Cerebellar cortex (tissue), 1 donor: ENCODE measurements at places on chromosomes 6 and 20.

DNA sequence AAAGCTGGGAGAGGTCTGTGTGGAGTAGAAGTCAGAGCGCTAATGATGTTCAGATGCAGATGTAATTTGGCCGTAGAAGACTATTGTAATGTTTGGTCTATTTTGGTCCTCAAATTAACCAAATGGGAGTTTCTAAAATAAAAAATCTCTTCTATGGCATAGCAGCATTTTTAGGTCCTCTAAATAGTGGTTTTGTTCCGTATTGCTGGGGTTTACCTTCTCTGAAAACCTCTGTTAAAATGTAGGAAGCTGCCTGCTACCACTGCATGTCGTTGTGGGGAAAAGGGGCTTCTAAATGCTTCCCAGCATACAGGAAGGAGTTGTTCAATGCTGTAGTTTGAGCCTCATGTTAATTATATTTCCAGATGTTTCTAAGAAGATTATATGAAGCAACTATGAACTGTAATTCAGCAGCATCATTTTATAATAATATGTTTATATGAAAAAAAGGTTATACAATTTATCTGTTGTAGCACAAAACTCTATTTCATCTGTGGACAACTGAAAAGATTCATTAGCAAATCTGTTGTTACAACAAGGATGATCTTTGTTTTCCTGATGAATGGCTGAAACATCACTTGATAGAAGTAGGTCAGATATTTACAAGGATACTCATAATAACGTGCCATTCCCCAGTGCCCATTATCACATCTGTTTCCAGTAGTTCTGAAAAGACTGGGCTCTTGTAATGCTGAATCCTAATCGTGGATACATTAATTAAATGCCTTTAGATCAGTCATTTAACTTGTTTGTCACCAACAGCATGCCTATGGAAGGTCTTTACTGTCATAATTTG, 256.6 kb downstream of the TBC1D7 start:
- no peak for DNase-seq

DNA sequence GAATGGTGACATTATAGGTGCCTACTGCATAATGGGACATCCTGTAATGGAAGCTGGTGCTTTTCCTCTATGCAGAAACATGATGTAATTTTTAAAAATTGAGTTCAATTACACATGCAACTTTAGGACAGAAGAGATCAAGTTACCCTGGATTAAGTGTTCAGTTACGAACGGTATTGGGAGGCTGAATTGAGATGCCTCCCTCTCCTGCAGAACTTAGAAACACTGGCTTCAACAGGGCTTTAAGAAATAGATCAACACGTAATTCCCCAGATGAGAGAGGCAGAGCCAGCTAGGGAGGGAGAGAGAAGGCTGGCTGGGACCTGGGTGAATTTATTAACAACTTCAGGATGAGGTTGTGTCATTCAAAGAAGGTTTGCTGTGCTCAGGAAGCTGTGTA, 232.8 kb downstream of the CDH26 start:
- DNase-seq = no peak

DNA sequence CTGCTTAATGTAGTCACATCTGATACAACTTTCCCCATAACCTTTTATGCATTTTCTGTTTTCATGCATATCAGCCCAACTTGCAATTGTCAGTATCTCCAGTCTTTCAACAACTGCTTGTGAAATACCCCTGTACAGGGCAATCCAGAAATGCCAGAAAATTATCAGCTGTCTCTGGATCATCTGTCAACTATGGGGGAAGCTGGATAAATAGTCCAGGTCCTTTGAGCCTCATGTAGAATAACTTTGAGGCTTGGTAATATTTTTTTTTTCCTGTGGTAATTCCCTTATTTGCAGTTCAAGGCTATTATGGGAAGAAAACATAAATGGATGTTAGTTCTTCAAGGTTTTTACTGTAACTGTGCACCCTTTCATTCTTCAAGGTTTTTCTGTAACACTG, 6.2 kb downstream of the DEFB125 start:
- no peak for DNase-seq

DNA sequence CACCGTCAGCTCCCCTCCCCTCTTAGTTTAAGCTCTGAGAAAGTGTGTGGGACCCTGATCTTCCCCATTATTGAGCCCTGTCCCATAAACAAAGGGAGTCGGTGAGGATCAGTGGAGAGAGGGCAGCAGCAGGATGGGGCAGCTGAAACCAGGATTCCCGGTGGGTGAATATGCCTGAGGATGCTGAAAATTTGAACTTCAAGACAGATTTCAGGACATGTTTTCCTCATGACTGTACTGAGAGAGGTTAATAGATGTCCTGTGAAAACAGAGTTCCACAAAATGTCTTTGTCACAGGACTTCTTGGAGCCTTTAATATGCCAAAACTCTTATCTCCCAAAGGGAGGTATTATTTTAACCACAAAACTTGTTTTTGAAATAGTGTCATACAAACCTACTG, 53.5 kb upstream of the SLC22A16 start:
- no peak for DNase-seq

DNA sequence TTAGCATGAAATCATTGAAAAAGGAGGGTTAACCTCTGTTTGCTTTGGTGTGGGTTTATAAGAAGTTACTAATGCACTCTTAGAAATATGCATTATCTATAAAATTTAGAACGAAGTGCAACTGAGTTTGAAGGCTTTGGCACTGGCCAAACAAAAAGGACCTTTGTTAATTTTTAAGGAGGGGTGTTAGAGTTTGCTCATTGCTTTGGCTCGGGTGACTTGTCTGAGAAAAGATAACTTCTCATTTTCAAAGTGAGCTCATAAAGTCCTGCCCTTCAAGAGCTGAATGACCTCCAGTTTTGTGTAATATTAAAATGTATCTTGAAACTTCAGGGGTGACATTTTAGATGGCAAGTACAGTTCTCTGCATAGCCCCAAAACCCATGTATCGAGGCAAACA, 25.9 kb downstream of the NEDD9 start:
- no peak for DNase-seq

DNA sequence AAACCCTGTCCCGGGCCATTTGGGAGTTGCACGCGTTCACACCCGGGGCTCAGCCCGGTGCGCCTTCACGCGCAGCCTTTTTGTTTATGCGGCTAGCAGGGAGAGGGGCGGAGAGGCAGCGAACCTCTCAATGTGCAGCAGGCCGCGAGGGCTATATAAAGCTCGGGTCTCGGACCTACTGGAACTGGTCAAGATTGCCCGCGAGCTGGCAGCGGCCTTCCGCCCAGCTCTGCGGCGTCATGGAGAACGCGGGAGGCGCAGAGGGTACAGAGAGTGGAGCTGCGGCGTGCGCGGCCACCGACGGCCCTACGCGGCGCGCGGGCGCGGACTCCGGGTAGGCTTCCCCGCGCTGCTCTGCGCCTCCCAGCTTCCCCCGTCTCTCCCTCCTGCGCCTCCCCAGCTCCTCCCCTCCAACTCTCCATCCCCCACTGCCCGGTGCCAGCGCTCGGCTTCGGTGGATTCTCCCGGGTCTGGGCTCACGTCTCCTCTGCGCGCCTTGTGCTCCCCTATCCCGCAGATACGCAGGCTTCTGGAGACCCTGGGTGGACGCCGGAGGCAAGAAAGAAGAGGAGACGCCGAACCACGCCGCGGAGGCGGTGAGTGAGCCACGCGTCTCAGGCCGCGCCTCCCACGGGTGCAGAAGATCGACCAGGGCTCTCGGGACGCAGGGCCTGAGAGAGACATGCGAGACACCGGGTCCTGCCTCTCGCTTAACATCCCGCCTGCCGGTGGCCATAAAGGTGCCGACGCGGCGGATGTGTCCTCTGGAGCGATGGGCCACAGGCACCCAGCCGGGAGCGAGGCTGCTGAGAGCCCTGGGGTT, at the start of gene RIPPLY2:
TSS of gene RIPPLY2 (plus strand) at position 183 of the 823 bp plus-strand sequence. CDS start at position 240, 57 bp downstream.
- peak; percentile 76 for DNase-seq

GRCh38 chr6:8352335-8352965, 82.9 kb downstream of the SLC35B3 start:
- DNase-seq = no peak

DNA sequence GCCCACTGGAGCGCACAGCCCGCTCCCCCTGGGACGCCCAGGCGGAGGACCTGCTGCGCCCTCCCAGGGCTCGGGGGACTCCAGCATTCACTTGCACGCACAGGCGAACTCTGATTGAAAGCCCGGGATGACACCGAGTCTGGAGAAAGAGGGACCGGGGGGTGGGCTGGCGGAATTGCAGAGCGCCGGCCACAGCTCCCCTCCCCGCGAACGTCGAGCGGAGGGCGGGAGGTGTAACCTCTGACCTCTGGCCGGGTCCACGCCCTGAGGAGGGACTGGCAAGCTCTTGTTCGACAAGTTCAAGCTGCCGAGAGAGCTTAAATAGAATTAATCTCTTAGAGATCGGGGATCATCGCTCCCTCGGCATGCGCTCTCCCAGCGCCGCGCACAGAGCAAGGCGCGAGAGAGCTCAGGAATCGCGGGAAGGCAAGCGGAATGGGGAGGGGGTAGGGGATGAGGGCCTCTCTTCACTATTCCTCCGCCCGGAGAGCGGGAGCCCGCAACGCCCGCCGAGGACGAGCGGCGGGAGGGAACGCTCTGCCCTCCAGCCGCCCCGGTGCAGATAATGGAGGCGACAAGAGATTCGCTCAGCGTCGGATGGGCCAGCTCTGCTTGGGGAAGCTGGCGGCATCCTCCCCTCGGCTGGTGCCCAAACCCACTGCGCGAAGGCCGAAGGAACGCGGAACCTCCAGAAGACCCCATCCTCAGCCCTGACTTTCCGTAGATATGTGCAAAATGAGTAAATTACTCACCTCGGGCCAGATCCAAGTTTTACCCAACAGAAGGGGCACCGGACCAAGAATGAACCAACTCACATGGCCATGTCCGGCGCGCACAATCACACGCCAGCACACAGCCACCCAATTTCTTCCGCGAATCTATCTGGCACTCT, 761 bp upstream of the NR2E1 start:
- no peak for DNase-seq

DNA sequence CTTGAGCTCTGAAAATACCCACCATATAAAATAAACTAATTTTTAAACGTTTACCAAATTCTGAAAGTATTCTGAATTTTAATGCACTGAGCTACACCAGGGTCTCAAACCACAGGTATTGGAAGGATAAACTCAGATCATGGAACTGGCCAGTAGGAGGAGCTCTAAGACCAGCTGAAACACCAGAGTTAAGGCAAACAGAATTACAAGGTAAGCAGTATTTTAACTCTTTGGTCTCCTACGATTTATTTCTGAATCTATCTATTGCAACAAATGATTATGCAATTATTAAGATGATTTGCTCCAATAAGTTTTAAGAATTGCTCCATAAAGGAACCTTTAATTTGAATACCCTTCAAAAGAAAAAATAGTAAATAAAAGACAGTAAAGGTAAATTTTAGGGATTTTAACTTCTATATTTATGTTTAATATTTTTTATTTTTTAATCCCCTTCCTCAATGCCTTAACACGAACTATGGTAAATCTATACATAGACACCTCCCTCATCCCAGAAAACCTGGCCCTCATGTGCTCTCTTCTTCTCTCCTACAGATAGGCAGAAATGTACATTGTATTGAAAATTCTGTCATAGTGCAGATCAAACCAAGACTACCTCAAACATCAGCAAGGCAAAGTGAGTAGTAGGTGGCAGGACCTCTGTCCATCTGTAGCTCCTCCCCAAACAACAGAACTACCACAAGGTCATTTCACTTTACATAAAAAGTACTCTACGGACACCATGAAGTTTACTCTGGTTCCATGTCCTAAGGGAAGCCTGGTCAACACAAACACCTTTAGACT, 58.4 kb downstream of the SMLR1 start:
- DNase-seq = peak; percentile 88
